Thoracic aorta (tissue), 2 donors: ENCODE measurements at places on chromosomes 1 and 21. TPM values are rescaled to one million over a fixed set of nuclear protein-coding genes. Genes with fewer than 3 reads are reported as not detected.
A peak's percentile ranks its signal among the peaks of the same experiment; 100 is the strongest.

Gene S1PR1
- 108 TPM for total RNA-seq

DNA sequence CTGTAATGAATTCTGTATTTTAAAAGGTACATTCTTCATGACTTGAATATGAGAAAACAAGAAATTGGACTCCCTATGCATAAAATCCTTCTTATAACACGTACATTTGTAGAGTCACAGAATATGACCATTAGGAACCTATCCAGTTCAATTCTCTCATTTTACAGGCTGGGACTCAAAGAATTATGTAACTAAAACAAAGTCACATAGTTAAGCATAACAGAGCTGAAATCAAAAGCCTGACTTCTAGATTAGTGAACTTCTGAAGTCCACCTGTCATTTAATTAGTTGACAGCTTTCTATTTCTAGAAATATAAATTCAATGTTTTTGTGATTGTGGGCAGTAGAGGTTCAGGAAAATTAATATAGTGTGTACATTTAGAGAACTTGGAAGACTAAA lies 20.3 kb upstream of the TTLL7 start:
- DNase-seq: no peak

DNA sequence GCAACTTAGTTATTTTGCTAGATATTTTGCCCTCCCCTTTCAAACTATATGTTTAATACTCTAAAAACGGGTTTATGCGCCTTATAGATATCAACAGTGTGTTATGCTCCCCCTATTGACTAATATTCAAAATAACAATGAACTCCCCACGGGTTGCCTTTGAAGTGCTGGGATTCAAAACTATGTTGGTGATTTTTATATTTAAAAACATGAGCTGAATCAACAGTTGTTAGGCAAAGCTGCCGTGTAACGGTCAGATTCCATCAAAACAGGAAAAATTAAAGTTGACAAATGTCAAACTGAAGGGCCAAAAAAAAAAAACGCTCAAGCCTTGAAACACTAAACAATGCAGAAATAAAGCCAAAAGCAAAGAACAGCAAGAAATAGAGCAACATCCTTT lies 2.5 kb downstream of the TGFBR3 start:
- no peak for DNase-seq

- no peak for DNase-seq
Measured at GRCh38 chr1:109151146-109151990, 37.5 kb downstream of the ELAPOR1 start.

GRCh38 chr1:85278853-85279314 lies 2.5 kb upstream of the BCL10 start:
- DNase-seq: peak; percentile 32
